ENCODE measurements at places on chromosomes 16 and 17. TPM values are rescaled to one million over a fixed set of nuclear protein-coding genes. Genes with fewer than 3 reads are reported as not detected.

The FOXL1 gene
- total RNA-seq = 0.32 TPM

The CACNG1 gene
- not detected for total RNA-seq

The KCNJ12 gene
- total RNA-seq = 11.4 TPM

The SLC2A4 gene
- total RNA-seq = 170 TPM

- no peak for DNase-seq
These were observed 3.7 kb downstream of the RNF157 start for GRCh38 chr17:76236603-76237002.

- peak; percentile 92 for DNase-seq
These were observed 36.6 kb downstream of the ARHGAP23 start for GRCh38 chr17:38464723-38465390.

DNA sequence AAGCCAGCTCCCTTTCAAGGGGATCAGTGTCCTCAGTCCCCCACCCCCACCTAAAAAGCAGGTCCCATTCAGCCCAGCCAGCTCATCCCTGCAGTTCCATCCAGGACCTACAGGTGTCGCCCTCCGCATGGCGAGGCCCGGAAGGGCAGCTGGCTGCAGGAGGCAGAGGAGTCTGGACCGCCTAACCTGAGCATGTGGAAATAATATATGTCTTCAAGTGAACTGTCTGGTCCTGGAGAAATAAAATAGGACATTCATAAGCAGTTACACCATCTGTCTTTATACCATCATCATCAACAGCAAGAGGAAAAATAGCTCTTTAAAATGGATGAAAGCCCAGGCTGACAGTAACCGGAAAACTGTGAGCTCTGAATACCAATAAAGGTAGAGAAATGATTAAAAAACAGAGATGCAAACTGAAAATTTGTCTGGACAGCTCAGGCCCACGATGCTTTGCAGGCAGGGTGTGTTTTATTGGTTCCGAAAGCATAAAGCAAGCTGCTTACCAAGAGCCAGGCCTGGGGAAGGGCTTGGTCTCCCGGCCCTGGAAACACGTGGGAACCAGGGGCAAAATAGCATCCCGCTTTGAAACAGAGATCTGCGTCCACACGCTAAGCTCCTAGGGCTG lies 215.2 kb downstream of the ZFHX3 start:
- peak; percentile 91 for DNase-seq

- DNase-seq = peak; percentile 76
These were observed 48.4 kb upstream of the KDM8 start for GRCh38 chr16:27154705-27155521.

- DNase-seq = no peak
These were observed 42.3 kb downstream of the IRX3 start for GRCh38 chr16:54244061-54244886.

- DNase-seq = no peak
These were observed 15.7 kb upstream of the GFOD2 start for GRCh38 chr16:67734731-67735201.

DNA sequence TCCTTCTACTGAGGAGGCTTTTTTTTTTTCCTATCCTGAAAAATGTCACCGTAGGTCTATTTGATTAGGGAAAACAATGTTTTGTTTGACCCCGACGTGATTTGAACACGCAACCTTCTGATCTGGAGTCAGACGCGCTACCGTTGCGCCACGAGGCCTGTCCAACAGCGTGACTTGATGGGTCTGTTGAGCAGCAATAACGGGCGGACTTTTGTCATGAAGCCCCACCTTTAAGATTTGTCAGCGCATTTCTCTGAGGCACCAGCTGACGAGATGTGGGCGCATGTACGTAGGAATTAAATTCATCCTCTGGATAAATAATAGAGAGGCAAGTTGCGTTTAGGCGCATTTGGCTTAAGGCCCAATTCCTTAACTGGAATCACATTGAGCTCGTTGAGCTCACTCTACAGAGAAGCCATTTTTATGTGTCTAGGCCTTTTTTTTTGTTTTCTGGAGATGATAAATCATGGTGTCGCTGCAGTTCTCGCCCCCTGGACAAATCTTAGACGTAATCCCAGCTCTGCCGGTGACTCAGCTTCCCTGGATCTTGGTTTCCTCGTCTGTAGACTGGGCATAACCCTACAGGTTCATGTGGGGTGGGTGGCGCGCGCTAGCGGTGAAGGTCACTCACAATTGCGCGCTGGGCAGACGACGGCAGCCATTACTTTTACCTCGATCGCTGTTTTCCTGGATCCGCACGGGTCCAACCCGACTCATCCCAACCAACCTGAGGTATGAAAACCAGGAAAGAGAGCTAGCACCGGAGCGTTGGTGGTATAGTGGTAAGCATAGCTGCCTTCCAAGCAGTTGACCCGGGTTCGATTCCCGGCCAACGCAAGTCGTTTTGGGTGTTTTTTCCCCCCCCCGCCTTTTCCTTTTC lies 10.6 kb upstream of the AURKB start:
- peak; percentile 86 for DNase-seq

Data from left ventricle myocardium superior (tissue), 1 donor.